ENCODE measurements at places on chromosomes 2 and 18. TPM values are rescaled to one million over a fixed set of nuclear protein-coding genes. Genes with fewer than 3 reads are reported as not detected.

DNA sequence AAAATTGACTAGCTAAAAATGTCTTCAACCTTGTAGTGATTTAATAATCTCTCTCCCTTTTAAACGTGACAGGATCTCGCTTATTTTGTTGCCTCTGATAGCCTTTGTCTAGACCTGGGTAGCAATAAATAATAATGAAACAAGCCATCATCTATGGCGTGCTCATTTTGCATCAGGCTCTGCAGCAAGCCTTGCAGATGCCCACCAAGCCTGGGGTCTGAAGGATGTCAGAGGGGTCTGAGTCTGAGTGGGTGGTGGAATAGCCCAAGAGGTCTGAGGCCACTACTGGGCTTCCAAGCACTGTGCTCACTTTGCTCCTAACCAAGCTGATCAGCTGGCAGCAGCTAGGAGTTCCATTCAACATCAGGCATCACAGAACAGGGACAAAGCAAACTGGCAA lies 109.4 kb downstream of the GYPC start:
- no peaks in the 10 kb centered on the region for H3K27me3 ChIP-seq
- H3K4me3 ChIP-seq, result no peak overlapping the region
- DNase-seq, result no peak
- peaks cover 22% of the 10 kb centered on the region for H3K4me1 ChIP-seq

DNA sequence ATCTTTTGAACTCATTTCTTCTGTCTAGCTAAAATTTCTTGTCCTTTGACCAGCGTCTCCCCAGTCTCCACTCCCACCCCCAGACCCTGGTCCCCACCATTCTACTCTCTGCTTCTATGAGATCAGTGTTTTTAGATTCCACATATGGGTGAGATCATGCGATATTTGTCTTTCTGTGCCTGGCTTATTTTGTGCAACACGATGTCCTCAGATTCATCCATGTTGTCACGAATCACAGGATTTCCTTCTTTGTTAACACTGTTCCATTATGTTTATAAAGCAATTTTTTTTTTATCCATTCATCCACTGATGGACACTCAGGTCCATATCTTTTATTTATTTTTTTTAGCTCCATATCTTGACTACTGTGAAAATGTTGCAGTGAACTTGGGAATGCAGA lies 16.0 kb upstream of the ACYP2 start:
- H3K36me3 ChIP-seq, result no peaks in the 10 kb centered on the region
- no peak overlapping the region for H3K4me3 ChIP-seq
- no peaks in the 10 kb centered on the region for H3K27me3 ChIP-seq

- H3K4me1 ChIP-seq, result peaks cover 38% of the 10 kb centered on the region
- H3K27ac ChIP-seq, result no peak overlapping the region
- peaks cover 37% of the 10 kb centered on the region for H3K27me3 ChIP-seq
- H3K4me3 ChIP-seq, result no peak overlapping the region
These were observed 4.3 kb downstream of the RAX start for GRCh38 chr18:59268721-59269562.

- no peaks in the 10 kb centered on the region for H3K36me3 ChIP-seq
- H3K27me3 ChIP-seq, result peaks cover 2% of the 10 kb centered on the region
- no peaks in the 10 kb centered on the region for H3K4me1 ChIP-seq
These were observed 72.1 kb upstream of the MYL1 start for GRCh38 chr2:210387074-210387473.

DNA sequence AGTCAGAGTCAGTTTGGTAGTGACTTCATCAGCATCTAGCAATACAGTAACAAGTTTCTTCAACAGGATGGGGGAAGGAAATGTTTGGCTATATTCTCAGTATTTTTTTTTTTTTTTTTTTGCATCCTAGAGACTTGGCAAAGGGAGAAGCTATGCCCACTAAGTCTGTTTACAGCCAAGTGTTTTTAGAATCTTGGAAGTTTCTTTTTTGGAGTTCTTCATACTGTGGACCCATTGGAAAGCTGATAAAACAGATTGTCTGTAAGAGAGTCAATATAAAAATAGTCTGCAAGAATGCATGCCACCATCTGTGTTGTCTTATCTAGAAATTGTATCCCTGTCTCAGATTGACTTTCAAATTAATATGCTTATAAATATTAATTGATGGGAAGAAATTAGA lies 171.2 kb downstream of the ADCYAP1 start:
- no peaks in the 10 kb centered on the region for H3K27me3 ChIP-seq
- no peak for DNase-seq
- no peaks in the 10 kb centered on the region for H3K36me3 ChIP-seq
- no peaks in the 10 kb centered on the region for H3K4me1 ChIP-seq

The SCN7A gene
- not detected for polyA plus RNA-seq

The CIB4 gene
- not detected for polyA plus RNA-seq
